ENCODE measurements at places on chromosomes 5 and 9. TPM values are rescaled to one million over a fixed set of nuclear protein-coding genes. Genes with fewer than 3 reads are reported as not detected.

MORN5 gene
- not detected for total RNA-seq

IL7R gene
- total RNA-seq = 0.30 TPM

PCDHB2 gene
- 3.3 TPM for total RNA-seq

MEIKIN gene
- not detected for total RNA-seq

PCDHGA5 gene
- total RNA-seq = 0.16 TPM

TRIP13 gene
- 65.8 TPM for total RNA-seq

OBP2B gene
- not detected for total RNA-seq

SLC6A3 gene
- 1.3 TPM for total RNA-seq

PHYKPL gene
- total RNA-seq = 8.3 TPM

STPG3 gene
- total RNA-seq = not detected

MYMK gene
- total RNA-seq = not detected

FOCAD gene
- total RNA-seq = 14.4 TPM

NR2F1 gene
- total RNA-seq = 4.7 TPM

SLC36A2 gene
- total RNA-seq = not detected

HMMR gene
- 24.9 TPM for total RNA-seq

FOXD4L3 gene
- total RNA-seq = 0.14 TPM

SHISAL2B gene
- total RNA-seq = not detected

PRDM9 gene
- 0.02 TPM for total RNA-seq

PCDHA8 gene
- 0.02 TPM for total RNA-seq

PCDHB3 gene
- total RNA-seq = 0.02 TPM

CCNI2 gene
- total RNA-seq = 0.07 TPM

FOXD4L5 gene
- 0.06 TPM for total RNA-seq

PCDHGA1 gene
- total RNA-seq = 0.32 TPM

C9orf50 gene
- total RNA-seq = not detected

ANGPTL2 gene
- total RNA-seq = not detected

ANKRD34B gene
- 0.03 TPM for total RNA-seq

KIF12 gene
- total RNA-seq = 1.8 TPM

BOD1 gene
- total RNA-seq = 68.2 TPM

TERT gene
- 2.9 TPM for total RNA-seq

GLT6D1 gene
- not detected for total RNA-seq

STING1 gene
- 0.94 TPM for total RNA-seq

OTULINL gene
- 26.3 TPM for total RNA-seq

SMIM32 gene
- not detected for total RNA-seq

MXD3 gene
- total RNA-seq = 22.0 TPM

OTP gene
- 0.09 TPM for total RNA-seq

SYNPO gene
- total RNA-seq = 21.7 TPM

GRM6 gene
- not detected for total RNA-seq

PCDHA4 gene
- 1.8 TPM for total RNA-seq

SLC45A2 gene
- total RNA-seq = not detected

BTNL9 gene
- 1.1 TPM for total RNA-seq

PDLIM7 gene
- 91.9 TPM for total RNA-seq

OR1J2 gene
- not detected for total RNA-seq

MLANA gene
- total RNA-seq = not detected

Measured in A549 treated with AZD2906 at 1 μM for 4 hours (cell line).